ENCODE measurements at places on chromosomes 6 and 20. TPM values are rescaled to one million over a fixed set of nuclear protein-coding genes. Genes with fewer than 3 reads are reported as not detected.

GRCh38 chr6:37525460-37526357, 26.0 kb upstream of the CCDC167 start:
- no peak for DNase-seq

FAM229B gene
- 30.3 TPM for total RNA-seq

SMLR1 gene
- not detected for total RNA-seq

GRCh38 chr20:51313358-51313827, 229.1 kb downstream of the NFATC2 start:
- no peak for DNase-seq

DNA sequence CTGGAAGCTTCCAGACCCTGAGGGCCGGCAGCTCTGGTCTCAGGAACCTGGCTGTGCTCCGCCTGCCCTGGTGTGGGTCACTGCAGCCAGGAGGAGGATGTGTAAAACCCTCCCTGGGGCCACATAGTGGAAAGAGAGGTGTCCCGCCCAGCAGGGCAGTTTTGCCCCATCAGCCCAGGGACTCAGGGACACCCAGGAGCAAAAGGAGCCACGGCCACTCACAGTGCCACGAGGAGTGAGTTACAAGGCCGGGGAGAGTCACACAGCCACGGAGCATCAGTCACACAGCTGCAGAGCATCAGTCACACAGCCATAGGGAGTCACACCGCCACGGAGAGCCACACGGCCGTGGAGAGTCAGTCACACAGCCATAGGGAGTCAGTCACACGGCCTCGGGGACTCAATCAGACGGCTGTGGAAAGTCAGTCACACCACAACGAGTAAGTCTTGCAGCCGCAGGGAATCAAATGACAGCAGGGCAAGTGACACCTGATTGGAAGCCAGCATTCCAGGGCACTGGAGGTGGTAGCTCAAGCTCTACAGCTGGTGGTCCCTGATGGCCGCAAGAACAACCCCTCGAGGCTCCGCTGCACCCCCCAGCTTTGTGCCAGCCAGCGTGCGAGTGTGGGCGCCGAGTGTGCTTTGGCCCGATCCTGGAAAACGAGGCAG, 60.9 kb downstream of the DLL1 start:
- DNase-seq, result no peak
